Thoracic aorta (tissue), 2 donors: ENCODE measurements at places on chromosomes 1 and 21. TPM values are rescaled to one million over a fixed set of nuclear protein-coding genes. Genes with fewer than 3 reads are reported as not detected.
A peak's percentile ranks its signal among the peaks of the same experiment; 100 is the strongest.

DNA sequence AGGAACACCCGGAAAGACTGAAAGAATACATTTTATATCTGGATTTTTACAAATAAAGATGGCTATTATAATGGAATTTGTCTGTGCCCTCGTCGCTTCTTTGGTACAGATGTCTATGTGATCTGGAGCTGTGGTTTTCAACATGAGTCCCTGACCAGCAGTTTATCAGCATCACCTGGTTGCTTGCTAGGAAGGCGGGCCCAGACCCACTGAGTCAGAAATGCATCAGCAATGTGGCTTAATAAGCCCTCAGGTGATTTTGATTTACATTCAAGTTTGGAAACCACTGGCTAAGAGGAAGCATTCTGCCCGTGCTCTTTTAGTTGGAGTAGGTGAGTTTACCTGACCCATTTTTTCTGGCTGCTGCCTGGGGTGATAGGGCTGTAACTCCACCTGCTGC is 31.7 kb downstream of the ATP1A1 start:
- H3K36me3 ChIP-seq: peaks cover 63% of the 10 kb centered on the region
- no peak overlapping the region for H3K27ac ChIP-seq
- H3K4me1 ChIP-seq: no peaks in the 10 kb centered on the region

GRCh38 chr1:154661110-154661509 is 53.1 kb upstream of the ADAR start:
- no peak overlapping the region for H3K27ac ChIP-seq
- H3K4me3 ChIP-seq: no peak overlapping the region
- H3K4me1 ChIP-seq: no peaks in the 10 kb centered on the region
- no peaks in the 10 kb centered on the region for H3K27me3 ChIP-seq

Gene UTS2
- not detected for total RNA-seq

DNA sequence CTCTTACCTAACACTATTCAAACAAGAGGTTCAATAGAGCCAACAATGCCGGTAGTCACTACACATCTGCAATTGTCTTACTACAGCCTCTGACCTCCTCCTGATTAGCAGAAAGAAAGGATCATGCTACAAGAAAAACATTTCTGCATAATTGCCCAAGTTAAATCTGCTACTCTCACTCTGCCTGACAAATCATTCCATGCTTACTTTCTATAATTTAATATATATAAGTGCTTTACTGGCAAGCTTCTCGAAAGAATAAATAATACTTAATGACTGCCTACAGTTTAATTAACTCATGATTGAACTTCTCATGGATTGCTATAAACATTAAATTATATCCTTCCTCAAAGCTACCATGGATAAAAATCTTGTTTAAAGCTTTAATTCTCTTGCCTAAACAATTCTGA is 156.0 kb downstream of the SLC45A1 start:
- no peak for DNase-seq
- no peaks in the 10 kb centered on the region for H3K27me3 ChIP-seq
- no peak overlapping the region for H3K4me3 ChIP-seq
- H3K4me1 ChIP-seq: peaks cover 31% of the 10 kb centered on the region
- no peak overlapping the region for H3K27ac ChIP-seq

DNA sequence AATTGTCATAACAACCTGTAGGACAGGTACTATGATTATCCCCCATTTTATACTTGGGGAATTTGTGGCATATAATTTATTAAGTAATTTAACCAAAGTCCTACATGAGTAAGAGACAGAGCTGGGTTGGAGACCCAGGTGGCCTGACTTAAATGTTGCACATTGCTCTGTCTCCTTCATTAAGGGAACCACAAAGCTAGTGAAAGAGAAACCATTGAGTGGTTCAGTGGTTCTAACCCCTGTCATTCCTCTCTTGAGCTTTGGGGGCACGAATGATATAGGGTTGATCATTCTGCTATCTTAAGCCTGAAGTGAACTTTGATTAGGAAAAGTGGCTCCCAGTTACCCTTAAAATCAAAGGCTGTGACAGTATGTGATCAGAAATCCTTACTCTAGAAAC is 5.3 kb upstream of the MAP3K7CL start:
- no peaks in the 10 kb centered on the region for H3K27me3 ChIP-seq
- H3K4me3 ChIP-seq: no peak overlapping the region
- H3K36me3 ChIP-seq: no peaks in the 10 kb centered on the region
- H3K27ac ChIP-seq: no peak overlapping the region

Gene AGMAT
- not detected for total RNA-seq

Gene INSRR
- total RNA-seq: not detected

GRCh38 chr1:63703701-63704107 is 70.1 kb upstream of the ROR1 start:
- peaks cover 10% of the 10 kb centered on the region for H3K4me1 ChIP-seq
- no peaks in the 10 kb centered on the region for H3K27me3 ChIP-seq
- peak overlapping the region; percentile 11 for H3K27ac ChIP-seq
- H3K36me3 ChIP-seq: no peaks in the 10 kb centered on the region
- no peak for DNase-seq

DNA sequence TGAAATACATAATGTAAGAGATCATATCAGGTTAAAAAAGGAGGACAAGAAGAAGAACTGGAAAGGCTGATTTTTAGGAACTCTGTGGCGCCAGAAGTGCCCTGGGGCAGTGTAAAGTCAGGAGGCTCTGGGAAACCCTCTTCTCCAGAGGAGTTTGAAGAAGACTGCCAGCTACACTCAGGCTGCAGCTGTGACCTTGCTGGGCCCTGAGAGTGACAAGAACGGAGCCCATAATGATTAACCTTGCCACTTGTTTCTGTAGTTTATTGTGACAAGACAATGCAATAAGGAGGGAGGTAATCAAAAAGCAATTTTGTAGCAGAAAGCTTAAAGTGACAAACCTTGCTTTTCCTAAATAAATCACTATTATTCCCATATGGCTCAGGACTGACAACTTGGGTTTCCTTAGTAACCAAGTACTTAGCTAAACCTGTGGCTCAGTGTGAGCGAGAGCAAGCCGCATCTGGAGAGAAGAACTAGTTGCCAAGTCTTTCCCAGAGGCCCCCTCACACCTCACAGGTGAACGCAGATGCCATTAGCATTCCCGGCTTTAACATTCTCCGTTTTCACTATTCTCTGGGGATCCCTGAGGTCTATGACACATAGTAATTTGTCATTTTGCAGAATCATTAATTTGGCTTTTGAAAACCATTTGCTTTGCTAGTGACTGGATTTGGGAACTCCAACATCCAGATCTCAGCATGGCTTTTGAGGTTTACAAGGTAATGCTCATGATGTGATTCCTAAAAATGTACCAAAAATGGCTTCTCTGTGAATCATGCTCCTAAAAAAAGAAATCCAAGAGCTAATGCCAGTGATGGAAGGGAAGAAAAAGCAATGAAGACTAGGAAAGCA is 115.9 kb downstream of the OMA1 start:
- peaks cover 5% of the 10 kb centered on the region for H3K4me1 ChIP-seq
- no peaks in the 10 kb centered on the region for H3K27me3 ChIP-seq
- H3K27ac ChIP-seq: peak overlapping the region; percentile 53
- H3K4me3 ChIP-seq: no peak overlapping the region

DNA sequence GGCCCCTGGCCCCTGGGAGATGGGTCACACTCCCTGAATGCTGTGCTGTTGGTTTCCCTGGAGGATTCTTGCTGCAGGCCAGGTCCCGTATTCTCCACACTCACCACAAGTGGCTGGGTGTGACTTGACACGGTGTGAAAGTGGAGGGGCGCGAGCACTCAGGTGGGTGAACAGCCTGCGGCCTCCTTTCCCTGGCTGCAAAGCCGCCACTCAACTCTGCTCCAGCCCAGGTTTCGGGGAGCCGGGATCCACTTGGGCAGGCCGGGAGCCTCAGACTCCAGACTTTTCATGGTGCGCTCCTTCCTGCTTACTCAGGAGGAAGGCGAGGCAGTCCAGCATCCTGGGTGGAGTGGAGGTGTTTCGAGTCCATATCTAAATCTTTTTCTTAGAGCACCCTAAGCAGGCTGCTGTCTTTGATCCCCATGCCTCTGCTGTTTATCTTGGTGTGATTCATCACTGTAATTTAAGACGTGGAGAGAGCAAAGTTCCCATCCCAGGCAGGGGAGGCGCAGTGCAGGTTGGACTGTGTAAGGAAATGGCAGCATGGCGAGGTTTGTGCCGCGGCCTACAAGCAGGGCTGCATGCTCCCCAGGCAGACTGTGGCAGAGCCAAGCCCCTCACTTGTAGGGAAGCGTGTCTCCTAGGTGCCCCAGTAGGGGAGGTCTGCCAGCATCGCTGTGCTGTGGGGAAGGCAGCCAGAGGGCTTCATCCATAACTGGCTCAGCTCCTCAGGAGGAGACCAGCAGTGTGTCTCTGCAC is 29.6 kb downstream of the VANGL1 start:
- no peaks in the 10 kb centered on the region for H3K27me3 ChIP-seq
- no peaks in the 10 kb centered on the region for H3K4me1 ChIP-seq
- no peak for DNase-seq
- no peak overlapping the region for H3K4me3 ChIP-seq
- no peak overlapping the region for H3K27ac ChIP-seq

- no peaks in the 10 kb centered on the region for H3K4me1 ChIP-seq
- DNase-seq: no peak
- H3K27me3 ChIP-seq: no peaks in the 10 kb centered on the region
- H3K27ac ChIP-seq: no peak overlapping the region
Observed at GRCh38 chr1:7356079-7356478, 415.0 kb upstream of the VAMP3 start.

Gene B3GALT5
- total RNA-seq: not detected

Gene CACHD1
- 6.7 TPM for total RNA-seq

Gene FCGR1A
- total RNA-seq: 37.1 TPM

- no peak overlapping the region for H3K4me3 ChIP-seq
- no peaks in the 10 kb centered on the region for H3K27me3 ChIP-seq
- no peak overlapping the region for H3K27ac ChIP-seq
Observed at GRCh38 chr21:41630249-41630648, 122.3 kb upstream of the TMPRSS2 start.

Gene FCAMR
- total RNA-seq: not detected

- H3K27me3 ChIP-seq: no peaks in the 10 kb centered on the region
- no peak overlapping the region for H3K4me3 ChIP-seq
- peaks cover 57% of the 10 kb centered on the region for H3K4me1 ChIP-seq
- no peak for DNase-seq
Observed at GRCh38 chr1:202615501-202616354, 94.5 kb downstream of the SYT2 start.

DNA sequence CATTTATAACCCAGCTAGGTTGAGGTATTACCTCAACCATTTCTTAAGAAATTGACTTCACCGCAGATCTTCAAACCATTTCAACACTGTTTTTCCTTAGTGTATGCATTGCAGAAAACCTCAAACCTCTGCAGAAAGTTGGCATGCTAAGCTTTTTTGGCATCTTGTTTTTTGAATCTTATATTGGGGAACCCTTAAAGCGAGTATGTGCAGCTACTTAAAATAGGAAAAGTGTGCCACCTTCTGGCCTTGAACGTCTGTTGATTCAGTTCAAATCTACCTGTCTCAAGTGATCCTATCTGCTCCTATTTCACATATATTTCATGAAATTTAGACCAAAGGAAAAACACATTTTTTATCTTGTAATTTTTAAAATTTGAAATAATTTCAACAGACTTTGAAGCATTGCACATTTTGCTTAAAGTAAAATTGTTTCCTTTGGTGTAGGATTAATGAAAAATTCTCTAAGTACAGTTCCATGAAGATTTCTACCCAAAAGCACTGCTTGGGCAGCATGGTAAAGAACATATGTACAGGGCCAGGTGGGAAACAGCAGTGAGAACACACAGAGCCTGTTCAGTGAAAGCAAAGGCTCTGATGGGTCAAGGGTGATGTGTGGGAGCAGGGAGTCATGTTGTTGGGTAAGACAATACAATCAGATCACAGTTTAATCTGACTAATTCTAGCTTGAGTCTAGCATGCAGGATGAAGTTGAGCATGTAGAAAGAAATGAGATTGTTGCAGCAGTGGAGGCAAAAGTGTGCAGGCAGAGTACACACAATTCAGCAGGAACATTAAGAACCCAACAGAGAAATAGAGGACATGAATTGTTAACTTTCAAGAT is 17.2 kb downstream of the HENMT1 start:
- no peaks in the 10 kb centered on the region for H3K36me3 ChIP-seq
- no peak overlapping the region for H3K27ac ChIP-seq
- H3K4me3 ChIP-seq: no peak overlapping the region
- peaks cover 6% of the 10 kb centered on the region for H3K4me1 ChIP-seq

Gene TMEM52
- total RNA-seq: not detected

Gene BLACAT1
- not detected for total RNA-seq

- no peaks in the 10 kb centered on the region for H3K27me3 ChIP-seq
- no peaks in the 10 kb centered on the region for H3K36me3 ChIP-seq
- DNase-seq: no peak
- H3K4me1 ChIP-seq: peaks cover 13% of the 10 kb centered on the region
Observed at GRCh38 chr1:167708940-167709389, 12.8 kb upstream of the MPZL1 start.

DNA sequence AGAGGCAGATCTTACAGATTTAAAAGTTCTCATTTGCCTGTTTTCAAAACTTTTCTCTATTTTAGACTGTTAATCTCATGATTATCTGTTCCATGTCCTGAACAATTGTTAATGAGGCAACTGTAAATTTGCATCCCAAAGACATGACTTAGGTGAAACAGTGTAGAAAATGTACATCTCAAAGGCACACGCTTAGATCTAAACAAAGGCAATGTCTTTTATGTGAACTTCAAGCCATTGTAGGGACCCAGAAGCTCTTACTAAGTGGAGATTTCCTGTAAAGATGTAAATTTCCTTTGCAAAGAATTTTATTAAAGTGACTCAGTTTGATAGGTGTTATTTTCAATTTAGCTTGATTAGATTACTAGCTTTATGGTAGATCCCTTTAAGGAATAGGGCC is 125.2 kb upstream of the F3 start:
- H3K27ac ChIP-seq: no peak overlapping the region
- H3K4me3 ChIP-seq: no peak overlapping the region
- no peaks in the 10 kb centered on the region for H3K4me1 ChIP-seq
- no peak for DNase-seq
- no peaks in the 10 kb centered on the region for H3K27me3 ChIP-seq

GRCh38 chr1:235679644-235680043 is 30.1 kb upstream of the GNG4 start:
- DNase-seq: no peak
- no peak overlapping the region for H3K27ac ChIP-seq
- no peaks in the 10 kb centered on the region for H3K4me1 ChIP-seq
- no peaks in the 10 kb centered on the region for H3K27me3 ChIP-seq

GRCh38 chr1:82589588-82589987 is 788.9 kb downstream of the ADGRL2 start:
- H3K4me1 ChIP-seq: no peaks in the 10 kb centered on the region
- DNase-seq: no peak
- no peaks in the 10 kb centered on the region for H3K27me3 ChIP-seq
- no peak overlapping the region for H3K27ac ChIP-seq
- H3K4me3 ChIP-seq: no peak overlapping the region
- H3K36me3 ChIP-seq: no peaks in the 10 kb centered on the region

GRCh38 chr1:55604749-55605148 is 389.6 kb upstream of the USP24 start:
- no peak overlapping the region for H3K4me3 ChIP-seq
- no peaks in the 10 kb centered on the region for H3K36me3 ChIP-seq
- no peak for DNase-seq
- peak overlapping the region; percentile 64 for H3K27ac ChIP-seq
- H3K4me1 ChIP-seq: peaks cover 48% of the 10 kb centered on the region

DNA sequence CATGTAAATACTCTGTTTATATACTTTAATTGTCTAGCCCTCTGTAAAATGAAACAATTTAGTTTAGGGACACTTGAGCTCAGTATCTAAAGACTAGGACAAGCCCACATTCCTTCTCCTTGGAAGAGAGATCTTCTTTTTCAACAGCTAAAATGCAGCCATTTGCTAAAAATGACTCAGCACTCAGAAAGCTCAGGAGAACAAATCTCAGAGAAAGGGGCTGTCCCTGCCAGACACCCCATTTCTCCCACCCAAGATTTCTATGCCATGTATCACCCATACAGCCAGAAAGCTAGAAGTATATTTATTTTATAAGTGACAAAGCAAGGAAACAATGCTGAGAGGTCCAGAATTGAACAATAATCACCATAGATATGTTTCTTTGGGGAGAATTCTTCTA is 23.2 kb upstream of the PRDX6 start:
- no peaks in the 10 kb centered on the region for H3K27me3 ChIP-seq
- H3K4me1 ChIP-seq: peaks cover 10% of the 10 kb centered on the region
- peaks cover 7% of the 10 kb centered on the region for H3K36me3 ChIP-seq
- DNase-seq: no peak
- H3K4me3 ChIP-seq: no peak overlapping the region
